Breast epithelium (tissue), 4 donors: ENCODE measurements at places on chromosomes 16 and 17.

DNA sequence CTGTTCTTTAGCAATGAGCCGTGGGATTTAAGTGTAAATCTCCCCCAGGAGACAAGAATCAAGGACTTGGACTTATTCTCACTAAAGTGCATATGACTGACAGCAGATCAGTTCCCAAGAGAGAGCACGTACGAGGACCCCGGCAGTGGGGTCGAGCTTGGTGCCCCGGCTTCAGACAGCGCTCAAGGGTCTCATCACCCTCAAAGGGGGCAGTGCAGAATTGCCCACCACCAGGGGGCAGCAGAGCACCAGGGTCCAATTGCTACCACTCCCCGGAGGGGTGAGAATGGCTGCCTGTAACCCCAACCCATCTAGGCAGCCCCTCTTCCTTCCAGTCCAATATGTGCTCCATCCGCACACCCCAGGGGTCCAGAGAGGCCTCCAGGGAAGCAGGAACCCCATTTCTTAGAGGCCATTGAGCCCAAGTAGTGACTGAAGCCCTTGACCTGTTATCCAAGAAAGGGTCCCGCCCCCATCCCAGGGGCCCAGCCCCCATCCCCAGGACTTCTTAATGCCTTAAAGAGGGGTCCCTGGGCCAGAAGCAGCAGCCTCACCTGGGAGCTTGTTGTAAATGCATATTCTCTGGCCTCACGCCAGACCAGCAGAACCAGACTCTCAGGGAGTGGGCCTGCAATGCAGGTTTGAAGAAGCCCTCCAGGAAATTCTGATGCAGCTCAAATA lies 86.1 kb downstream of the ZDHHC7 start:
- no peaks in the 10 kb centered on the region for H3K27me3 ChIP-seq
- H3K36me3 ChIP-seq = no peaks in the 10 kb centered on the region
- no peak overlapping the region for H3K27ac ChIP-seq
- no peak for DNase-seq
- H3K4me3 ChIP-seq = no peak overlapping the region

DNA sequence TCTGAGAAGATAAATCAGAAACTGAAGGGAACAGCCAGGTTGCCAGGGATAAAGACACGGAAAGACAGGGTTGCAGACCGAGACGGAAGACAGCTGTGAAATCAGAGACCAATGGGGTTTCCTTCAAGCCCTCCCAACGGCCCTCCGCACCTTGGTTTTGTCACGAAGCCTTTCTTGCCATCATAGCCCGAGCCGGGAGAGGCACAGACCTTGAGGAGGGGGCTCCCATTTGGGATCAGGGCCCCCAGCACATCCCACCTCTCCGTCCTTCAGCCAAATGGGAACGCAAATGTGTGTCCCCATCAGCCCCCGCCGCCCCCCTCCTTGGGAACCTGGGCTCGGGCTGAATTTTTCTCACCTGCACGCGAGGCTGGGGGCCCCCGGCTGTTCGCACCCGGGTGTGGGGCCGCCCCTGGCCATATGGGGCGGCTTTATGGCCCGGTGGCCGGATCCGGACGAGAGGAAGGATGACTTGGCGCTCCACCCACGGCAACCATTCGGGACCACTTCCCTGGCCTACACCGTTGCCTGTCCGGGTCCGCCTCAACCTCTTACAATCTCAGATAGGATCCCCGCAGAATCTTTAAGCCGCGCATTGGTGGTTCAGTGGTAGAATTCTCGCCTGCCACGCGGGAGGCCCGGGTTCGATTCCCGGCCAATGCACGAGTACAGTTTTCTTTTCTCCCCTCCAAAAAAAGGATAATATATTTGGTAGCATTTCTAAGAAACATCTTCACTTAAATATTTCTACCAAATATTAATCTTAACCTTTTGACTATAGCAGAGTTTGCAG lies 1.4 kb upstream of the HES7 start:
- no peaks in the 10 kb centered on the region for H3K36me3 ChIP-seq
- peaks cover 15% of the 10 kb centered on the region for H3K4me1 ChIP-seq
- no peaks in the 10 kb centered on the region for H3K27me3 ChIP-seq
- peak overlapping the region; percentile 77 for H3K27ac ChIP-seq
- peak overlapping the region; percentile 56 for H3K4me3 ChIP-seq
- peak; percentile 88 for DNase-seq

GRCh38 chr16:4743226-4743878 lies 9.0 kb downstream of the DNAAF8 start:
- DNase-seq = no peak
- no peaks in the 10 kb centered on the region for H3K36me3 ChIP-seq
- no peak overlapping the region for H3K27ac ChIP-seq
- H3K27me3 ChIP-seq = no peaks in the 10 kb centered on the region

GRCh38 chr16:54240271-54241129 lies 46.1 kb downstream of the IRX3 start:
- H3K4me1 ChIP-seq = no peaks in the 10 kb centered on the region
- no peak overlapping the region for H3K27ac ChIP-seq
- H3K4me3 ChIP-seq = no peak overlapping the region
- H3K36me3 ChIP-seq = no peaks in the 10 kb centered on the region
- DNase-seq = no peak

DNA sequence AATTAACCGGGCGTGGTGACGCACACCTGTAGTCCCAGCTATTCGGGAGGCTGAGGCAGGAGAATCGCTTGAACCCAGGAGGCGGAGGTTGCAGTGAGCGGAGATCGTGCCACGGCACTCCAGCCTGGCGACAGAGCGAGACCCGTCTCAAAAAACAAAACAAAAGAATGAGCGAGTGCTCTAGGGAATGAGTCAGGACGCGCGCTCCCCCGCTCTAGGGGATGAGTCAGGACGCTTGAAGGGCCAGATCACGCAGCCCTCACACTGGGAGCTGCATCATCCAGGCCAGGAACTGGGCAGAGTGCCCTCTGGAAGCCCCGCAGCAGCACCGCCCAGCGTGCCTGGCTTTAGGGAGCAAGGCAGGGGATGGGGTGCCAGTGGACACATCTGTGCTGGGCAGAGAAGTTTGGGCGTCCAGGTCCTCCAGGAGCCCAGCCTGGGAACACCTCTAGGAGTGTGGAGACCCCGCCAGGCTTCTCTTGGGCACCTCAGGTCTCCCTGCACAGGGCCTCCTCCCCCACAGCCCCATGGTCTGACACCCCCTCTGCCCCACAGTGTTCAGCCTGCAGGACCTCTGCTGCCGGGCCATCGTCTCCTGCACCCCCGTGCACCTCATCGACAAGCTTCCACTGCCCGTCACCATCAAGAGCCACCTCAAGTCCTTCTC lies 3.9 kb upstream of the WFIKKN1 start:
- no peak for DNase-seq
- no peak overlapping the region for H3K27ac ChIP-seq
- H3K4me1 ChIP-seq = peaks cover 20% of the 10 kb centered on the region
- H3K27me3 ChIP-seq = no peaks in the 10 kb centered on the region
- no peaks in the 10 kb centered on the region for H3K36me3 ChIP-seq

- H3K27me3 ChIP-seq = no peaks in the 10 kb centered on the region
- H3K4me3 ChIP-seq = no peak overlapping the region
- peaks cover 10% of the 10 kb centered on the region for H3K36me3 ChIP-seq
- no peaks in the 10 kb centered on the region for H3K4me1 ChIP-seq
These were observed 5.7 kb downstream of the ENO3 start for GRCh38 chr17:4956493-4957061.

GRCh38 chr17:33874617-33875060 lies 380.4 kb upstream of the CCL2 start:
- no peak for DNase-seq
- no peak overlapping the region for H3K27ac ChIP-seq
- no peaks in the 10 kb centered on the region for H3K27me3 ChIP-seq
- no peaks in the 10 kb centered on the region for H3K36me3 ChIP-seq
- H3K4me1 ChIP-seq = no peaks in the 10 kb centered on the region

DNA sequence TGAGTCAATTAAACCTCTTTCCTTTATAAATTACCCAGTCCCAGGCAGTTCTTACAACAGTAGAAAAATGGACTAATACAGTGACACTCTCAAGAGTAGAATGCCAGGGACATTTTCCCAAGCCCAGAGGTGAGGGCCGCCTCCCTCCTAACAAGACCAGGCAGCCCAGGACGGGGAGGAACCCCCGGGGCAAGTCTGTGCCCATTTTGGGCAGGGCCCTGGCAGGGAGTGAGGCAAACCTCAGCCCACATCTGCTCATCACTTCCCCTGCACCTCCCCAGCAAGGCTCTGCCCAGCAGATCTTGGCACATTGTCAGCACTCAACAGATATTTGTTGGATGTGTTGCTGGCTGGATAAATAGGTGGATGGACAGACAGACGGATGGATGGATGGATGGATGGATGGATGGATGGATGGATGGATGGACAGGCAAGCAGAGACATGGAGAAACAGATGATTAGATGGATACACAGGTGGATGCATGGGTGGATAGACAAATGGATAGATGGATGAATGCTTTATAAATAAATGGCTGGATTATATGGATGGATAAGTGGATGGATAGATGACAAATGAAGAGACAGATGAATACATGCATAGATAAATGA lies 271.3 kb downstream of the PARN start:
- no peak overlapping the region for H3K27ac ChIP-seq
- no peak for DNase-seq

GRCh38 chr17:64025732-64026294 lies 5.4 kb upstream of the ICAM2 start:
- DNase-seq = peak; percentile 61
- H3K27me3 ChIP-seq = no peaks in the 10 kb centered on the region
- H3K4me1 ChIP-seq = no peaks in the 10 kb centered on the region
- peak overlapping the region; percentile 27 for H3K27ac ChIP-seq

GRCh38 chr17:20063665-20064648 lies 54.8 kb downstream of the SPECC1 start:
- peaks cover 14% of the 10 kb centered on the region for H3K4me1 ChIP-seq
- no peaks in the 10 kb centered on the region for H3K27me3 ChIP-seq

DNA sequence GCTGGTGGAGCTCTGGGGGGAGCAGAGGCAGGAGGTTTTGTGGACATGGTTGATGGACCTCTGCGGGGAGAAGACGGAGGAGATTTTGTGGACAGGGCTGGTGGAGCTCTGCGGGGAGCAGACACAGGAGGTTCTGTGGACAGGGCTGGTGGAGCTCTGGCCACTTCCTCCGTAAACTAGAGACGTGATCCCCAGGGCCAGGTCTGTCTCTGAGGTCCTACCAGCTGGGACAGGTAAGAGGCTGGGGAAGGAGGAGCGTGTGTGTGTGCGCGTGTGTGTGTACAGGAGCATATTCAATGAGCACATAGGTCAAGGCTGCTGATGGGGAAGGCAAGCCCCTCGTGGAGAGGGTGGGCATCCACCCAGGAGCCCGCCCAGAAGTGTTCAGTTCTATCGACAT lies 20.6 kb downstream of the RPH3AL start:
- H3K36me3 ChIP-seq = no peaks in the 10 kb centered on the region
- H3K4me3 ChIP-seq = peak overlapping the region; percentile 52
- no peak for DNase-seq
- peak overlapping the region; percentile 83 for H3K27ac ChIP-seq

GRCh38 chr16:54974367-54974766 lies 43.7 kb downstream of the IRX5 start:
- no peak overlapping the region for H3K4me3 ChIP-seq
- H3K27ac ChIP-seq = no peak overlapping the region
- no peaks in the 10 kb centered on the region for H3K27me3 ChIP-seq
- H3K36me3 ChIP-seq = no peaks in the 10 kb centered on the region
- no peaks in the 10 kb centered on the region for H3K4me1 ChIP-seq
- no peak for DNase-seq

- no peak overlapping the region for H3K4me3 ChIP-seq
- no peaks in the 10 kb centered on the region for H3K27me3 ChIP-seq
- H3K4me1 ChIP-seq = no peaks in the 10 kb centered on the region
- peak; percentile 97 for DNase-seq
These were observed 43.2 kb downstream of the CUEDC1 start for GRCh38 chr17:57911834-57912673.

DNA sequence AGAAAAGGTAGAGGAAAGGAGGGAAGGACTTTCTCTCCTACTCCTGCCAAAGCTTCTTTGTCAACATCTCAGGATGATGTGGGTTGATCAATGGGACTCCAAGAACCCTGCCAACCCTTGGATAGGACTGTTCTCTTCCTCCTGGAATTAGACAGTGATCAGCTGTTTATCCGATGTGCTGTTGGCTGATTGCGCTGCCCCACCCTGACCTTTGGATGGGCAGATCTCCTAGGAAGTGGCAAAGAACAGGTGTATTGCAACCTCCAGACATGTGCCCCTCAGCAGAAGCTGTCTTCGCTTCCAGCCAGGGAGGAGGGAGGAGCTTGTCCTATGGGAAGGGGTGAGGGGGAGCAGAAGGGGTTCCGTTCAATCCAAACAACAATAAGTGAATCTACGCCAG lies 30.5 kb downstream of the SLC5A11 start:
- no peaks in the 10 kb centered on the region for H3K27me3 ChIP-seq
- no peak overlapping the region for H3K27ac ChIP-seq
- no peaks in the 10 kb centered on the region for H3K4me1 ChIP-seq
- no peak for DNase-seq
- H3K4me3 ChIP-seq = no peak overlapping the region
- no peaks in the 10 kb centered on the region for H3K36me3 ChIP-seq

GRCh38 chr17:75921596-75921995 lies 16.9 kb upstream of the MRPL38 start:
- H3K36me3 ChIP-seq = no peaks in the 10 kb centered on the region
- no peak overlapping the region for H3K4me3 ChIP-seq
- no peak overlapping the region for H3K27ac ChIP-seq
- no peak for DNase-seq

DNA sequence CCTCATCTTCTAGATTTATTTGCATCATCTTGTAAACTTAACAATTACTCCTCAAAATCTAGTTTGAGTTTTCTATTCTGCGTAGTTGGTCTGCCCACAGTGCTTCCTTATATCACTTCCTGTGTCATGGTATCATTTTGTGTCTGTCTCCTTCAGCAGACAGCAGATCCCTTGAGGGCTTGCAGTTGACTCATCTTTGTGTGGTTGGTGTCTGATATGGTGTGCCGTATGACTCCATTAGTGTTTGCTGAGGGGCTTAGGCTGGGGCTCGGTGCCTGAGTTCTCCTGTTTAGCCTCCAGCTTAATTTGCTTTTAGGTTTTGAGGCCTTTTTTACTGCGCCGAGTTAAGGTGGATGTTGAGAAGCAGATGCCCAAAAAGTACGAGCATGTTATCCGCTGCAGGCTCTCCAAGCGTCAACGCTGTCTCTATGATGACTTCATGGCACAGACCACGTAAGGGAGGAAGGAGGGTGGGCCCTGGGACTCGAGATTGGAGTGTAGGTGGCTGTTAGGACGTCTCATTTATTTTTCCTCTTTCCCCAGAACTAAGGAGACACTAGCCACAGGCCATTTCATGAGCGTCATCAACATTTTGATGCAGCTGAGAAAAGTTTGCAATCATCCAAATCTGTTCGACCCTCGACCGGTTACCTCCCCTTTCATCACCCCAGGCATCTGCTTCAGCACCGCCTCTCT lies 16.9 kb downstream of the SRCAP start:
- H3K27ac ChIP-seq = no peak overlapping the region
- H3K4me3 ChIP-seq = no peak overlapping the region
- no peaks in the 10 kb centered on the region for H3K4me1 ChIP-seq
- peaks cover 43% of the 10 kb centered on the region for H3K36me3 ChIP-seq

- no peak overlapping the region for H3K4me3 ChIP-seq
- DNase-seq = no peak
- H3K27me3 ChIP-seq = no peaks in the 10 kb centered on the region
- H3K36me3 ChIP-seq = no peaks in the 10 kb centered on the region
These were observed 5.9 kb downstream of the CYB561 start for GRCh38 chr17:63440127-63440769.
